ENCODE measurements at places on chromosomes 7 and 10.

DNA sequence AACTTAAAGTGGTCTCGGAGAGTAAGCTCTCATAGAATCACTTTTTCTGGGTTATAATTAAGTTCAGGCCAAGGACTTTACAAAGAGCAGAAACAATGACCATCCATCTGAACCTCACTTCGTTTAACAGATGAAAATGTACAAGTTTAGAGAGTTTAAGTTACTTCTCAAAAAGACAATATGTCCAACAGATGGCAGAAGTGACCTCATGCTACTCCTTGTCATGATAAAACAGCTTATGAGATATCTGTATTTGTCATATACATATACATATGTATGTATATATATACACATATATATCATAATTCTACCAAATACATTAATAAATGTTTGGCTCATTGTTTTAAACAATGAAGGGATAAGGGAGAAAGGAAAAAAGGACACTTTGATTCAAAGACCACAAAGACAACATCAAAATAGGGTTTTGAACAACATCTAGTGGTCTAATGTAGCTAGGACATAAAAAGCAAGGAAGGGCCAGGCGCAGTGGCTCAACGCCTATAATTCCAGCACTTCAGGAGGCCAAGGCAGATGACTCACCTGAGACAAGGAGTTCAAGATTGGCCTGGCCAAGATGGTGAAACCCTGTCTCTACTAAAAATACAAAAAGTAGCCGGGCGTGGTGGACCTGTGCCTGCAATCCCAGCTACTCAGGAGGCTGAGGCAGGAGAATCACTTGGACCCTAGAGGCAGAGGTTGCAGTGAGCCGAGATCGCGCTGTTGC lies 17.8 kb downstream of the NAPEPLD start:
- DNase-seq = no peak

- no peak for DNase-seq
Measured at GRCh38 chr7:75969182-75969581, 25.2 kb downstream of the TMEM120A start.

DNA sequence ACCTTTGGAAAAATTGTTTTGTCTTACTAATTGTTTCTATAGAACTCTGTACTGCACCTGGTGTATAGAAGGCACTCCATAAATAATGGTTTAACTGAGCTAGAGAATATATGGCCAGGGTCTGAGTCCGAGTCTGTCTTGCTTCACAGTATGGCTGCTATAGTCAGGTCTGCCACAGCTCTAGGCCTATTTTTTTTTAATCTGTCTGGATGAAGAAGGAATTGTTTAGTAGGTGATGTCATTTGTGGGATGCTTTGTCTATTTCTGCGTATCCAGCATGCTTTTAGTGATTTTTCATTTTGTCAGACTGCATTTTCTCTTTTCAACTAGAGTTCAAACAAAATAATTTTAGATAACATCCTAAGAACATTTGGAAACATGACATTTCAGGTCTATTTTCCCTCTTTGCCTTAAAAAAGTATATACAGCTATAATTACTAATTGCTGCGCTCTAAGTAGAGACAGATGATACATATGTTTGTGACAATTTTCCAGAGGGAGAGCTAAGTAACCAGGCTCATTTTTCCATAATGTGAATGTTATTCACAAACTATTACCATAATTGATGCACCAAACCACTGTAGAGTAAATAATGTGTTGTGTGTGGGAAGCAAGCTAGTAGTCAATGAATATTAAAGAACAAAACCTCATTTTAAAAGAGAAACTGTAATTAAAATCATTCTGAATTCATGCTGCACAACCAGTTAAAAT lies 361.7 kb downstream of the AUTS2 start:
- no peak for DNase-seq

GRCh38 chr10:113712755-113713639 lies 33.3 kb downstream of the CASP7 start:
- DNase-seq = no peak

DNA sequence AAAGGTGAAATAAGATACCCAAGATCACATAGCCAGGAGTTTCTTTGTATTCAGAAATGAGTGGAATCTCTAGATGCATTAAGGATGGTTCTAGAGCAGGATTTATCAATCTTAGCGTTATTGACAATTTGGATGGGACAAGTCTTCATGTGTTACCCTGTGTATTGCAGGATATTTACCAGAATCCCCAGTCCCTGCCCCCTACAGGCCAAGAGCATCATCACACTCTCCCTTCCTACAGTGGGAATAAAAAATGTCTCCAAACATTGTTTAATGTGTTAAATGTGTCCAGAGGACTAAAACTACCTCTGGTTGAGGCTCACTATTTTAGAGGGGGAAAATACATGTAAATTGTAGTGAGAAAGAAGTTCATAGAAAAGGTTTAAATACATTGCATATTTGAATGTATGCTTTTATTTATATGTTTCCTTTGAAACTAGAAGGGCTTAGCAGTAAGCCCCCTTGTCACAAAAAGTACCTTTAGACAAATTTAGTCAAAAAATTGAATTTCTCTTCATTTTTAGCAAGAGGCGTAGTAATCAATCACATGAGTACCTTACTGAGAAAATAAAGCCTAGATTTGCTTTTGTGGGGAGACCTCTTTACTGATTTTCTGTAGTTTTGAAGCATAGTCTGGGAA lies 141.2 kb downstream of the MLLT10 start:
- peak; percentile 19 for DNase-seq

- no peak for DNase-seq
Measured at GRCh38 chr7:65923316-65923715, 50.4 kb downstream of the VKORC1L1 start.

DNA sequence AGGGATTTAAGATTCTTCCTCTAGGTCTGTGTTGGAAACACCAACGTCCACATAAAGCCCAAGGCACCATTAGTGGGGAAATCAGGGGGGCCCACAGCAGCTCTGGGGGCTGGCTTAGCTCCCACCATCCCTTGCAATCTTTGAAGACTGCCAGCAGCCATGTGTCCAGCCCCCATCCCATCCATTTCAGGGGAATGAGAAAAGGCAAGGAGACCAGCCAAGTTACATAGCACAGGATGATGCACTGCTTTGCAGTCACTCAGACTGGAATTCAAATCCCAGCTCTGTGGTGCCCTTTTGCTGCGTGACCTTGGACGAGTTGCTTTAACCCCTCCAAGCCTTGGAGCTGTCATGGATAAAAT lies 108.9 kb upstream of the ZMIZ1 start:
- no peak for DNase-seq

GRCh38 chr7:102300643-102301221 lies 14.1 kb downstream of the SH2B2 start:
- no peak for DNase-seq

DNA sequence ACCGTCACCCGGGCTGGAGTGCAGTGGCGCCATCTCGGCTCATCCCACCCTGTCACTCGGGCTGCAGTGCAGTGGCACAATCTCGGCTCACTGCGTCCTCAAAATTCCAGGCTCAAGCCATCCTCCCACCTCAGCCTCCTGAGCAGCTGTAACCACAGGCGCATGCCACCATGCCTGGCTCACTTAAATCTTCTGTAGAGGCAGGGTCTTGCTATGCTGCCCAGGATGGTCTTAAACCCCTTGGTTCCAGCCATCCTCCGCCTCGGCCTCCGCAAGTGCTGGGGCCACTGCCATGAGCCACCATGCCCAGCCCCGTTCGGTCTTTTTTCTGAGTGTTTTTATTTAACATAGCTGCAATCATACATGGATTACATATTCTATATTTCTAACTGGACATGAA lies 30.6 kb downstream of the ZFAND2A start:
- DNase-seq = no peak

- DNase-seq = no peak
Measured at GRCh38 chr7:116670409-116671015, 1.5 kb upstream of the MET start.

DNA sequence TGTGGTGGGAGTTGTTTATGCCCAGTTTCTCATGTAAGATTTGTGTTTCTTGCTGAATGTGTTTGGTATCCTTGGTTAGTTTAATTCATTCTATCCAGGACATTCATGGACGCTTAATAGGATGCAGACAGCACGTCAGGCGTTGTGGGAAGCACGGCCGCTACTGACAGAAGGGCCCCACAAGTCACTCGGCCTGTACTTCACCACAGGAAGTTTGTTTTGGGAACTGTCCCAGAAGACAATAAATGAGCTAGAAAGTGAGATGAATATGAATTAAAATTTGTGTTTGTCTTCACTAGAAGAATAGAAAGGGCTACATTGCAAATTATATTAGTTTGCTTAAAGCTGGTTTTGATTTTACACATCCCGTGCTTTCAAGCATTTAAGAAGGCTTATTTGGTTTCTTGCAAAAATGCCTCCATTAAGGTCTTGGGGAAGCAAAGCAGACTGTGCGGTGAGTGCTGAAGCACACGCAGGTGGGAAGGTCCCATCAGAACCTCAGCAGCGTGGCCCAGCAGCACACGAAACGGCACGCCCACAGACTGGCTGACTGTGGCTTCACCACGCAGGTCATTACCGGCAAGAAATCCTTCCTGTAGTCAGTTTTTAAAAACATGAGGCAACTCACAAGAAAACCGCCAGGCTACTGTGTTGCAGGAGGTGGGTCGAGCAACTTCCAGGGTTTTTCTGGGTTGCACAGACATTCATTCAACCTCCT lies 74.1 kb downstream of the VIPR2 start:
- peak; percentile 11 for DNase-seq

- no peak for DNase-seq
Measured at GRCh38 chr7:101363196-101363733, 590 bp downstream of the COL26A1 start.

- DNase-seq = no peak
Measured at GRCh38 chr7:105792488-105793370, 83.7 kb downstream of the ATXN7L1 start.

GRCh38 chr7:103751311-103751880 lies 238.1 kb downstream of the RELN start:
- no peak for DNase-seq

DNA sequence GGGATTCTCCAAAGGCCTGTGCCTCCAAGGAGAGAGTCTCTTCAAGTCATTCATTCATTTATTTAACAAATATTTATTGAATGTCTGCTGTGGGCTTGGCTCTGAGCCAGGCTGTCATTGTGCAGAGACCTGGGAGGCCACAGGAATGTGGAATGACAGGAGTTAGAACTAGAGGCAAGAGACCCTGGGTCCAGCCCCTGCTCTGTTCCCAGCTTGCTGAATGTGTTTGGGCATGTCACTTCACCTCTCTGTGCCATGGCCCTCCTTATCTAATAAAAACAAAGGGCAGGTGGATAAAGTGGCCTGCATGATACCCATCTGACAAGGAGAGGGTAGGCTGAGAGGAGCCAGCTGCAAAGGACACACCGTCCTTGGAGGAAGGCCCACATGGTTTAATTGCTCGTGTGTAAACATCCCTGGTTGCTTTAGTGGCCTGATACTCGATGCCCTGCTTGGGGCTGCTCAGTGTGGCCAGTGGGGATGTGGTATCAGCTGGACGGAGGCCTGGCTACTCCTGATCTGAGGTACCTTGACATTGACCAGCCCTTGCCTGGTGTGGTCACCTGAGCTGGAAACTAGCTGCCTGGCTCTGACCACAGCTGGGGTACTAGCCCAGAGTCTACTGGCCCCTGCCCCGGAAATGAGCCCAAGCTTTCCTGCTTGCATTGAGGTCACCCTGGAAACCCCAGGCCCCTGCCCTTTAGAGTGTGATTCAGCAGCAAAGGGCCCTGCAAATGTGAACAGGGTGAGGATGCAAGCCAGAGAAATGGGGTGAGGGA lies 116.2 kb downstream of the CDH23 start:
- DNase-seq = no peak

GRCh38 chr10:20355011-20355410 lies 538.8 kb downstream of the PLXDC2 start:
- DNase-seq = no peak

- DNase-seq = no peak
Measured at GRCh38 chr10:122191936-122192541, 79.1 kb upstream of the BTBD16 start.

- DNase-seq = no peak
Measured at GRCh38 chr7:24721481-24722001, 35.7 kb downstream of the GSDME start.

GRCh38 chr7:138982204-138982623 lies 1.0 kb upstream of the KIAA1549 start:
- no peak for DNase-seq

DNA sequence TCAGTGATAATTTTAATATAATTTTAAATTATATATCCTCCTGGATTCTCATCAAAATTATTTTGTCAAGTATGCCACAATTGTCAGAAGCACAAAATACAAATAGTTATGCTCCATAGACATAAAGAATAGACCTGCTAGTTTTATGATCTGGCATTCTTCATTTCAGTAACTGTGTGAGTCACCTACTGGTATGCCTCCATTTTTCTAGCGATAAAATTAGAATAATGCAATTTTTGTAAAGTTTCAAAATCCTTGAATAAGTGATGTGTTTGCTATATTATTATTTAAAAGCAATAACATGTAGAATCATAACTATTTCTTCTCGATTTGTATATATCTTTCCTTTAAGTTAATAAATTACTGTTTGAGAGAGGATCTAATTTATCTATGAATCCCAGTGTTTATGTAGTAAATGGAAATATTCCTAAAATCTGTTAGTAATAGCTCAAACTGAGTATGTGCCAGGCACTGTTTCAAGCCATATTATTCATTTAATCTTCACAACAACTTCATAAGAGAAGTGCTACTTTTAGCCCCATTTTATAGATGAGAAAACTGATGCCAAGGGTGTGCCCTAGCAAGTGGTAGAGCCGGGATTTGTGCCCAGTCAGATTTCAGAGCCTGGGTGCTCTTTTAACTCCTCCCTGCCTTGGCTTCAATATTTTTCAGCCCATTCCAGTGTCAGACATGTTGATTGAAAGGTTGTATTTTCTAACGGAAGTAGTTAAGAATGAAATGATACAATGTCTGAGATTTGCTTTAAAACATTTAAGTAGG lies 38.4 kb downstream of the NET1 start:
- no peak for DNase-seq

DNA sequence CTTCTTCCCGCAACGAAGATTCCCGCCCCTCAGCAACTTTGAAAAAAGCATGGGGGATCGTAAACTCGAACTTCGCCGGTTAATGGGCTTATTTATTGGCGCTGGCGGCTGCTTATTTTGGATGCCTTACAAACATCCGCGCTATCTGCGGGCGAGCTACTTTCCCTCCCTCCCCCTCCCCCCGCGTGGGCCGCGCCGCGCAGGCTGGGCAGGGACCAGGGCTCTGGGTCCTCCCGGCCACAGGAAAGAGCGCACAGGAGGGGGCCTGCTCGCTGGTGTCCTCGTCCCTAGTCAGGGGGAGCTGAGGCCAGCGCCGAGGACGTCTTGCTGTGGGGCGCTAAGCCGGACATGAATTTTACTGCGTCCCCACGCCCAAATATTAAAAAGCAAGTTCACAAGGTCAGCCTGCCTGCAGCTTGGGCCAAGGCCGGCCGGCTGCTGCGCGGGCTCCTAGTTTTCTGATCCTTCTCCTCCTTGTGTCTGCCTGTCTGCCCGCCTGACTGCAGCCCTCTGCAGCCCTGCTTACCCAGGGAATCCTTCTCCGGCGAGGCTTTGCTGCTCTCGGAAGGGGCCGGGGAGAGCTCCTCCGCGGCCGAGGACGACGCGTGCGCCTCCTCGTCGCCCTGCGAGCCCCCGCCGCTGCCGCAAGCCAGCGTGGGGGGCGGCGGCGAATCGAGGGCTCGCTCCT lies 1.2 kb downstream of the HOXA10 start:
- no peak for DNase-seq

GRCh38 chr10:34530778-34531177 lies 284.3 kb downstream of the PARD3 start:
- DNase-seq = no peak

Measured in activated CD4-positive, alpha-beta T cell treated with anti-CD3 and anti-CD28 coated beads for 4 hours (primary cell).